ENCODE measurements at places on chromosomes 3 and 15.

DNA sequence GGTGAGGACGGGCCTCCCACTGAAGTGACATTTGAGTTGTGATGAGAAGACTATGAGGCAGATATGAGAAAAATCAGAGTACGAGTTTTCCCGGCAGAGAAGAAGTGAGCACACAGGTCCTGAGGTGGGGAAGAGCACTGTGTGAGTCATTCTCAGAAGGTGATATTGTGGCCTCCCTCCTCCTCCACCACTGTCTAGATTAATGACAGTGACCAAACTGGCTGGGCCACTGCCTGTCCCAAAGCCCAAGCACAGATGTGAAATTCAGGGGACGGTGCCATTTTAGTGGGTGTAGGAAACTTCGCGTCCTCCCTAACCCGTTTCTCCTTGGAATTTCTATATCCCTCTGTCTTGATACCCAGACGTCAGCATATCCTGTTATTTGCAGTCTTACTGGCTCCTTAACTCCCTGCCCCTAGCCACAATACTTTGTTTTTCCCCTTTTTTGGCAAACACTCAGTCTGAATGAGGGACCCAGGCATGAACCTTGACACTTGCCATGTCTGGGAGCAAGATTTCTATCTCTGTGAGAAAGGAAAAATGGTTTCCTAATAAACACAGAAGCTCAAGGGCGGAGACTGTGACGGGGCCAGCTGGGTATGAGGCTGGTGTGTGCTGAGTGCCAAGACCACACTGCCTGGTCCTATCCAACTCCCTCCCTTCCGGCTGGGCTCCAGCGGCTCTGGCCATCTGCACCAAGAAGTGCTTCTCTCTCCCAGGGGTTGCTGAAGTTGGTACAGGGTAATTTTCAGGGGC, 15.2 kb downstream of the PRICKLE2 start:
- no peak for DNase-seq

- DNase-seq = no peak
Measured at GRCh38 chr3:48466386-48467109, 20.0 kb downstream of the ATRIP start.

DNA sequence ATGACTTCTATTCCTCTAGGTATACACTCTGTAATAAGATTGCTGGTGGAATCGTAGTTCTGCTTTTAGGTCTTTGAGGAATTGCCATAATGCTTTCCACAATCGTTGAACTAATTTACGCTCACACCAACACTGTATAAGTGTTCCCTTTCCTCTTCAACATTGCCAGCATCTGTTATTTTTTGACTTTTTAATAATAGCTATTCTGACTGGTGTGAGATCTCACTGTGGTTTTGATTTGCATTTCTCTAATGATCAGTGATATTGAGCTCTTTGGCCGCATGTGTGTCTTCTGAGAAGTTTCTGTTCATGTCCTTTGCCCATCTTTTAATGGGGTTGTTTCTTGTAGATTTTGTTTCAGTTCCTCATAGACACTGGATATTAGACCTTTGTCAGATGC, 12.8 kb downstream of the NXPE3 start:
- no peak for DNase-seq

DNA sequence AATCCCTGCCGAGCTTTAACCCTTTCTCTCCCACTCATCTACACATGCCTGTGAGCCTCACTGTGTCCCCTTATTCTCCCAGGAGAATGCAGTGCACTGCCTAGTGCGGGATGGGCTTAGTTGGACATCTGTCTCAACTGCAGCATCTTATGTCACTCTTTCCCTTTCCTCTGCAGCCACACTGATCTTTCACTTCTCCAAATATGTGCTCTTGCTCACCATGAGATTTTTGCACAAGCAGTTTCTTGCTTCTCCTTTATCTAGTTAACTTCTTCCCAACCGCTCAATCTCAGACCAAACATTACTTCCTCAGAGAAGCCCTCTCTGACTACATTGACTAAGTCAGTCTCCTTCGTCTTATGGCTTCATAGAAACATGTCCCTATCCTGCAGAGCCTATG, 292.3 kb downstream of the KBTBD8 start:
- no peak for DNase-seq

DNA sequence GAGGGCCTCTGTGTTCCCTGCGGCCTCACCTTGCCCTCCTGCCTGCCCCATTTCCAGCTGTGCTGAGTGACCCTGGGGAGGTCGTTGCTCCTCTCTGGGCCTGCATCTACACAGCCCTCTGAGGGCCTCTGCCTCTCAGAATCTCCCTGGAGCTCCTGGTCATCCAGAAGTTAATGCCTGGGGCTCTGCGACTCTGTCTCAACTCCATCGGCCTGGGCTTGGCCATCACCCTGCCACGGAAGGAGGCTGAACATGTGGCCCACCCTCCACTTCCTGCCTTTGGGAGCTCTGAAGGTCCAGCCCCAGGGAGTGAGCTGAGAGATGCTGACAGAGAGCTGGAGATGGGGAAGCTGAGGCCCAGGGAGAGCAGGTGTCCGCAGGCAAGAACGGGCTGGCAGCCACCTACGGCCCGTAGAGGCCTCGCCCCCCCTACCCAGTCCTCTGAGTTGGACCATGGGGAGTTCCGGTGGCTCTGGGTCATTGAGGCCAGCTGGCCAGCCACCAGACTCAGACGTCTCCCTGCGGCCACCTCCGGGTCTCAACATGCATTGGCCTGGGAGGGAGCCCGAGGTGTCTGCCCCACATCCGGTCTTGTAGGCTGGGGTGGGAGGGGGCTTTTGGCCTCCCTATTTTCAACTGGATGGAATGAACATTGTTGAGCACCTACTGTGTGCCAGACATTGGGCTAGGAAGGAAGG, 34.2 kb downstream of the GRIP2 start:
- no peak for DNase-seq

DNA sequence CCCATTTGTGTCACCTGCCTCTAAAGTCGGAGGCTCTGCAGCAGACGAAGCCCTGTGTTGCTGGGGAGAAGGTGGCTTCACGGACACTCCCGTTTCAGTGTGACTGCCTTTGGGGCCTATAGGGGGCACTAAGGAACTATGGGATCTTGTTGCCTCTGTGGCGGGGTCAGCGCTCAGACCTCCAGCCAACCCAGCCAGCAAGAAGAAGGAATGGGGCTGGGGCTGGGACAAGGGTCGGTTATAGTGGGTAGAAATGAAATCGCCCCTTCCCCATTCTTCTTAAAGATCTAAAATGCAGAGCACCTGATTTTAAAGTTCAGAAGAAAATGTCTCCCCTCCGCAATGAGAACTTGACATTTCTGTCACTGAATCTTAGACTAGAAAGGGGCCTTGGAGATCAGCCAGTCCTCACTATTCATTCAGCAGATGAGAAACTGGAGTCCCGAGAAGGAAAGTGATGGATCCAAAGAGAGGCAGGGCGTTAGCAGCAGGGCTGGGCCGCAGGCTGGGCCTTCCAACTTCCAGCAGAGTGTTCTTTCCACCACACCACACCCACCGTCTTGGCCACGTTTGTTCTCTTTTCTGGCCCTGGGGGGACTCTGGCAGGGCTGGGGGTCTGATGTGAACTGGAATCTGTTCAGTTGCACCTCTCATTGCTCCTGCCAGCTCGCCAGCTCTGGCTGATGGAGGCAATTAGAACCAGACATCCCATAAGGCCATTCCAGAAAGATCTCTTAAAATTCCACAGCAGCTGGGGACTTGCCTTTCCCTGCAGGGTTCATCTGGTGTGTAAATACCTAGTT, 195.4 kb downstream of the OPA1 start:
- peak; percentile 92 for DNase-seq

DNA sequence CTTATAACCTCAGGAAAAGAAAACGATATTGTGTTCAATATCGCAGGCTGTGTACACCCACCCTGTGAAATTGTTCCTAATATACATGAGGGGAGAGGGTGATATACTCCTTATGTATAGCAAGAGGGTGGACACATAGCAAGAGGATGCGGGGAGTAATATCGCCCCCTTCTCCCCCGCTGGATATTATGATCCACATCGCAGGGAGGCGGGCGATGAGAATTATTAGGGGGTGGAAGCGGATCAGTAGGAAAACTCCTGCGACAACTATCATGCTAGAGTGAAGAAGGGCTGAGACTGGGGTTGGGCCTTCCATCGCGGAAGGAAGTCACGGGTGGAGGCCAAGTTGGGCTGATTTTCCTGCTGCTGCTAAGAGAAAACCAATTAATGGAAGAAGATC, 24.9 kb upstream of the BMF start:
- no peak for DNase-seq

GRCh38 chr15:75718328-75718727, 5.7 kb upstream of the CSPG4 start:
- no peak for DNase-seq

GRCh38 chr3:55445551-55445950, 41.6 kb downstream of the WNT5A start:
- DNase-seq = no peak

DNA sequence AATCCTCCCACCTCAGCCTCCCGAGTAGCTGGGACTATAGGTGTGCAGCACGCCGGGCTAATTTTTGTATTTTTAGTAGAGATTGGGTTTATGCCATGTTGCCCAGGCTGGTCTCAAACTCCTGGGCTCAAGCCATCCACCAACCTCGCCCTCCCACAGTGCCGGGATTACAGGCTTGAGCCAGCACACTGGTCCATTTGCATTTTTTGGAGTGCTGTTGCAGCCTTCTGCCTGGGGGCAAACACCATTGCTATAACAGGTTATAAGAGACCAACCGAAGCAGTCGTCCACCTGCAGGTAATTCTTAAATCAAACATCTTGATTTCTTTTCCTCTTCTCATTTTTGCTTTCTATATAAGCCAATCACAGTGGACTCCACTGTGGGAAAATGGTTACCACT, 27.7 kb downstream of the ACKR4 start:
- DNase-seq = no peak

GRCh38 chr3:20406611-20407011, 220.6 kb upstream of the SGO1 start:
- DNase-seq = no peak

DNA sequence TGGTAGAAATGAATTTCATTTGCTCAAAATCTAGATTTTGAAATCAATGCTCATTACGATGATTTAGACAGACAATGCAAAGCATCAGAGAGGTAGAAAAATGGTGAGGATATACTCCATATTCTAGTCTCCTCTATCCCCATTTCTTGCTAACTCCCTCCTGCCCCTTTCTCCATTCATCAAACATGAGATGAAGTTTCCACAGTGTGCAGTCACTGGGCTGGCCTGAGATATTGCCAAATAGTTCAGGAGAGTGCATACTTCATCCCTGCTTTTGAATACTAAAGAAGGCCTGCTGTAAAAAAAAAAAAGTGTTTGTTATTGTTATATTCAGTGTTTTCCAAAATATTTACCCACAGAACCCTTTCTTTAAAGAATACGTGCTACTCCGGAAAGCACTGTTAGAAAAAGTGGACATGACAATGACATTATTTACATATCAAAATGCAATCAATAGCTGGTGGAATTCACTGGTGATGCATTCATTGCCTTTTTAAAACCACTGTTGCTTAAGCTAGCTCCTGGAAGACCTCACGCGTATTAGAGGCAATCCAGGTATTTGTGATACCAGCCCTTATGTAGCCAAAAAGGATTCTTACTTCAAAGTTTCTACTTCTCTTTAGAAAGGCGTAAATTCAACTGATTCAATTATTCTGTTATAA, 247.6 kb upstream of the SOX2 start:
- DNase-seq = no peak

GRCh38 chr15:65305150-65305758, 777 bp downstream of the RNU5B-1 start:
- no peak for DNase-seq

- DNase-seq = peak; percentile 38
Measured at GRCh38 chr3:132256989-132257388, 60.2 kb upstream of the ACP3 start.

DNA sequence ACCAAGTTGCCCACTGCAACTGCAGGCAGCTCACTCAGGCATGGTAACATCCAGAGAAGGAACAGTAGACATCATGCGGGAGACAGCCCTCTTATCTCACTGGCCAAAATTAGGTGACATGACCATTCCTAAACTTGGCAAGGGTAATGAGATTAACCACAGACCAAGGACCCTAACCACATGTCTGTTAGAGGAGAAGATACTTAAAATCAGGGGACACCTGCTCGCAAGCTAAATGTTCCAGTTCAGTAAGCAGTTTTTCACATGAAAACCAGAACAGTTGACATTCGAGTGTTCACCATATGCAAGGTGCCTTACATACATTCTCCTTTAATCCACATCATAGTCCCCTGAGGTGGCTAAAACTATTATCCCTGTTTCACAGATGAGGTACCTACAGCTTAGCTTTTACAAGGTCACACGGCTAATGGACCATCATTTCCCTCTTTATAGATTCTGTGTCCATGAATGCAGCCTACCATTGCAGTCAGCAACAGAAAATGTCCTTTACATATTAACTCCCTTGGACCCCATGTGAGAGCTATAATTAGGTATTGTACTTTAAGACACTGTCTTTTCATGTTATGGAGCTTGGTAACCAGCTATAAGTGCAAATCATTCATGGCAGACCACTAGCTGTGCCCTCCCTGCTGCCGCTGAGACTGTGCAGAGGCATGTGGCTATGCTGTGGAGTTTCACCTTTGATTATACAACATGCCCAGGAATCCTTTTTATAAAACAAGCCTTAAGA, 154.1 kb downstream of the LIPC start:
- DNase-seq = no peak

DNA sequence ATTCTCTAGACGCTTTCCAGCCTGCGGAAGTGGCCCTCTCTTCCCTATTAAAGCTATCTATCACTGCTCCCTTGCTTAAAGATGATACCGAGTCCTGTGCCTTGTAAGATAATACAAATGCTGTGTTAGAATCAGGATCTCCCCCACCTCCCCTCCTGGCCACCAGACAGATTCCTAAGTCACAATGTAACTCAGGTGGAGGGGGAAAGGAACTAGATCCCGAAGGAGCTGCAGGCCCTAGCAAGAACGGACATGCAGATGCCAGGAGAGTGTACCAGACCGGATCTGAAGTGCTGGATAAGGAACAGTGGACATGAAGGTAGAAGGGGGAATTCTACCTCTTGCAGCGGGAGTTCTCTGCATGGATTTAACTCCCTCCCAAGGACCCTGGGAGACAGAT, 230.7 kb upstream of the LYSMD4 start:
- no peak for DNase-seq

DNA sequence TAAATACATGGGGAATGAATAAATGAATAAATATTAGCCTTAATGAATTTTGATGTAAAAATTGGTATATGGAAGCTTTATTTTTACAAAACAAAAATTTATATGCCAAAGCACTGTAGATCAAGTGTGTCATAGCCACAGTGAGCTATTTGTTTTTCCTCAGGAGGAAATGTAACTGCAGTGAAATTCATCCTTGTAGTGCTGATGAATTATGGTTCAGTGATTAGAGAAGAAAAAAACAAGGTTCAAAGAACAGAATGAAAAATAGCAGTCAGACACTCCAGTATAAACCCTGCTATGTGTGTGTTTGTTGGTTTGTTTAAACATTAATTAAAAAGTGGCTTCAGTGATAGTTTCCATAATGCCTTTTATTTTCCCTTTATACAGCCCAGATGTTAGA, 228.0 kb upstream of the GPR149 start:
- DNase-seq = no peak

Data from iPS-NIHi11 (cell line).